ENCODE measurements at places on chromosomes 4 and X.

- no peak for DNase-seq
Measured at GRCh38 chr4:140818433-140818832, 62.2 kb upstream of the TBC1D9 start.

- DNase-seq: no peak
Measured at GRCh38 chr4:26060286-26060685, 146.3 kb downstream of the SMIM20 start.

- no peak for DNase-seq
Measured at GRCh38 chr4:140719686-140720085, 36.5 kb downstream of the TBC1D9 start.

GRCh38 chr4:98493296-98493695 lies 165.1 kb downstream of the TSPAN5 start:
- no peak for DNase-seq

- DNase-seq: peak; percentile 43
Measured at GRCh38 chr4:118281611-118282442, 71.0 kb downstream of the PRSS12 start.

GRCh38 chr4:37160653-37161052 lies 83.9 kb upstream of the NWD2 start:
- no peak for DNase-seq

- DNase-seq: no peak
Measured at GRCh38 chr4:74266081-74266480, 42.2 kb upstream of the EPGN start.

GRCh38 chr4:181685461-181685860 lies 557.7 kb upstream of the TENM3 start:
- peak; percentile 37 for DNase-seq

GRCh38 chr4:118909173-118909956 lies 20.7 kb downstream of the SYNPO2 start:
- DNase-seq: no peak

DNA sequence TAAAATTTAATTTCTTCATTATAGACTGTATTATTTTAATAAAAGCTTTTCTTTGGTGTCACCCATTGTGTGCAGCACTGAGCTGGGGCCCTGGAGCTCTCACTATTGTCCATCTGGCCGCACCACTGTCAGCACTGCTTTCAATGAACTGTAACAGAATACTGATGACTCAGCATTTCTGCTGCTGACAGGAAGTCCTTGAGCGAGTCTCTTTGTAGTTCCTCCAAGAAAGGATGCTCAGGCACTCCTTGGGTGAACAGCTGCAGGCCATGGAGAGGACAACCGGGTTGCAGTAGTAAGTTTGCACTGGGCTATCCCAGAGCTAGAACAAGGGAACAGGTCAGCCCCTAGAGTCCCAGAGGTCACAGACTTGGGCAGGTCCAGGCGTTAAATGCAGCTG lies 81.6 kb downstream of the SORBS2 start:
- DNase-seq: peak; percentile 65

DNA sequence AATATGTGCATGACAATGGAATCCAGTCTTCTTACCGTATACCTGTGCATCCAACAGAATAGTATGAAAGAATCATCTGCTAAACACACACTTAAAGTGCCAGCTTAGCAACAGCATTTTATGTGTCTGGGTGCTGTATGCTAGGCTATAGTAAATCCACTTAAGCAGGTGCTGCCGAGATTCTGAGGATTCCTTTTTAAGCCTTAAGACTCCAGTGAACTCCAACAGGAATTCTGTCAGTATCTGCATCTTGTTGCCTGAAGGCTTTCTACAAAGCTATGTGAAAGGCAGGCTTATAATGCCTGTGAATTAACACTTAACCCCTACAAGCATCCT lies 1076.4 kb upstream of the PABPC4L start:
- no peak for DNase-seq

DNA sequence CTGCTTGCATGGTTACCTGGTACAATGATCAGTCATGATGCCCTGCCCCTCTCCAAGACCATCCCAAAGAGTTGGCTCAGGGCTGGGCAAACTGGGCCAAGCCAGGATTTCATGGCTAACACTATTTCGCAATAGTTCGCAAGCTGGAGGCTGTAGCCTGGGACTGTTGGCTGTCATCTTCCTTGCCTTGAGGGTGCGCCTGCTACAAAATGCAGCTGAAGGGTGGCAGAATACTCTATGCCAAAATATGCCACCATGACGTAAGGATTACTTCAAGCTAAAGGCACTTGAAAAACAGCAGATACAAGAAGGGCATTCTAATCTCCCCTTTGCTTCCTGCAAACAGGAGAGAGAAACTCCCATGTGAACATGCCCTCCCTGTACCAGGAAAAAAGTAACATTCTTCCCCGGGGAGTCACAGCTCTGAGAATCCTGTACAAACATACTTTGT lies 21.0 kb downstream of the SAT1 start:
- peak; percentile 73 for DNase-seq

DNA sequence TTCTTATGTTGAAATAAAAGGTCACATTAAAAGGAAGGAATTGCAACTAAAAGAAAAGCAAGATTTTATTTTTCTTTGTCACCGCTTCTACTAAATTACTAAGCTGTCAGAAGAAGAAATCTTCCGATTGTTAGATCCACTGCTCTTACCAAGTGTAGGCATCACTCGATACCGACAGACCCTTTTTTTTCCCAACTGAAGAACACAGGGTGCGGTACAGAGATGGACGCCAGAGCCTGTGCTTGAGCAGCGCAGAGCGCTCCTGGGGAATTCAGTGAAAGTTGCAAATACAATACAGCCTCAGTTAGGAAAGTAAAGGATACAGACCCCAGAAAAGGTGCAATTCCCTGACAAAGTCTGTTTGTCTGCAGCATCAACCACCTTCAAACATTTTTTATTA lies 94.9 kb upstream of the WDR17 start:
- DNase-seq: no peak

DNA sequence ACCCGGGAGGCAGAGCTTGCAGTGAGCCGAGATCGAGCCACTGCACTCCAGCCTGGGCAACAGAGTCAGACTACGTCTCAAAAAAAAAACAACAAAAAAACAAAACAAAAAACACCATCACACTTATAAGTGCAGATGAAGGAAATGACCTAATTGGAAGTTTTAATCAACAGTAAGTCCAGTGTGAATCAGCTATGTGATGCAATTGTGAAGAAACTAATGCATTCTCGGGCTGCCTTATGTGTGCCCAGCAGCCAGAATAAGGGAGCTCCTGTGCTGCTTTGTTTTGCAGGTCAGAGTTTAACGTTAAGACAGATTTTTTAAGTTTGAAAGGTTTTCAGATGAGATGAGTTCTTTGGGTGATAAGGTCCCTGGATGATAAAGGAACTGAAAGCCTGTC lies 10.8 kb downstream of the DAPP1 start:
- DNase-seq: no peak

- DNase-seq: no peak
Measured at GRCh38 chrX:150529587-150529986, 38.8 kb upstream of the MTM1 start.

DNA sequence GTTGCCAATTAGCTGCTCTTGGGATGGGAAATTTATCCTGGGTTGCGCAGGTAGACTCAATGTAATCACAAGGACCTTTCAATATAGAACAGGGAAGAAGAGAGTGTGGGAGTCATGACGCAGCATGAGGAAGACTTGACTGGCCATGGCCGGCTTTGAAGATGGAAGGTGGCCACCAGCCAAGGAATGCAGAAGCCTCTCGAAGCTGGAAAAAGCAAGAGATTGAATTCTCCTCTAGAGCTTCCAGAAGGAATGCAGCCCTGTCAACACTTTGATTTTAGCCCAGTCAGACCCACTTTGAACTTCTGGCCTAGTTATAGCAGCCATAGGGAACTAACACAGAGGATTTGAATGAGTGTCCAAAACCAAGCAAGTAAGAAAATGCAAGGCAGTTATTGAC lies 14.7 kb upstream of the SH3KBP1 start:
- DNase-seq: no peak

DNA sequence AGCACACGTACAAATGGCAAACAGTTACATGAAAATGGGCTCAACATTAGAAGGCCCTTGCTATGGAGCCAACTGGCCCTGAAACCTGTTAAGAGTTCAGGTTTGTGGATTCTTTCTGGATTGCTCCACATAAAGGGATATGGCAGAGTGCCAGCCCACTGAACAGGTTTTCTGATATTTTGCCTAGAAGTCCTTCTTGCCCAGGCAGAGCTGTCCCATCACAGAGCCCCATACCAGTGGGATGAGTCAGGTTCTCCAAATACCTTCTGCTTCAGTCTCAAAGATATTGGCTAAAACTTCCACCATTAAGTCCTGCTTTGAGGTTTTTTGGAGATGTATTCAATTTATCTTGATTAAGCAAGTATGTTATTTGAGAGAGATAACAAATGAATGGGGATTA lies 146.8 kb upstream of the IL1RAPL2 start:
- no peak for DNase-seq

GRCh38 chr4:26701786-26702227 lies 117.9 kb downstream of the TBC1D19 start:
- DNase-seq: peak; percentile 24

- no peak for DNase-seq
Measured at GRCh38 chr4:159607809-159608208, 504.9 kb downstream of the RAPGEF2 start.

DNA sequence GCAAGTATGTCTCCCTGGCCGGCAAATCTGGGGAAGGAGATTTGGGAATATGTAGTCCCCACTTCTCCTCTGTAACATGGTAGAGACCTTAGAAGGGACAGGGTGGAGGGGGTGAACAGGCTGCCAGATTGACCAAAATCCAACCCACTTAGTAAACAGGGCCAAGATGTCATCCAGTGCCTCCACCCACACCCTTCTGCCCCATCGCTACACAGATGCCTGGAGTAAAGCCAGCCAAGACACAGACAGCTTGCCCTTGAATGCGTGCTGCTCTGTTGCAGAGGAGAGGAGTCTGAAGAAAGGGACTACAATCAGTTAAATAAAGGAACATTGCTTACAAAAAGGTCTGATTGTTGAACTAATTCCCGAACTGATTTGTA lies 160.1 kb upstream of the LDB2 start:
- no peak for DNase-seq

GRCh38 chrX:19842542-19842941 lies 44.9 kb downstream of the SH3KBP1 start:
- DNase-seq: no peak

DNA sequence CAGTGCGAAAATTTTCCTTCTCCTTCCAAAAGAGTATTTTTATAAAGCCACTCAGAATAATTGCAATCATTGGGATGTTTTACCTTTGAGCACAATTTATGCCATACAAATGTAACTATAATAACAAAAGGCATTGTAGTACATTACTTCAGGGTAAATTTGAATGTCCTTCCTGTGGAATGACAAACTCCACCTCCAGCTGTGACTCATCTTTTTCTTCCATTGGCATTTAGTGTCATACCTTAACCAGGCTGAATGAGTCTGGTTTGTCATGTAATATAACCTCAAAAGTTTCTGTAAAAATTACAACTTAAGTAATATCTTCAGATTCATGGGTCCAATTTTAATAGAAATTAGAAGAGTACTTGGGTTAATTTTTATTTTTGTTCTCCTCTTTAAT lies 93.3 kb downstream of the TMEM47 start:
- no peak for DNase-seq

DNA sequence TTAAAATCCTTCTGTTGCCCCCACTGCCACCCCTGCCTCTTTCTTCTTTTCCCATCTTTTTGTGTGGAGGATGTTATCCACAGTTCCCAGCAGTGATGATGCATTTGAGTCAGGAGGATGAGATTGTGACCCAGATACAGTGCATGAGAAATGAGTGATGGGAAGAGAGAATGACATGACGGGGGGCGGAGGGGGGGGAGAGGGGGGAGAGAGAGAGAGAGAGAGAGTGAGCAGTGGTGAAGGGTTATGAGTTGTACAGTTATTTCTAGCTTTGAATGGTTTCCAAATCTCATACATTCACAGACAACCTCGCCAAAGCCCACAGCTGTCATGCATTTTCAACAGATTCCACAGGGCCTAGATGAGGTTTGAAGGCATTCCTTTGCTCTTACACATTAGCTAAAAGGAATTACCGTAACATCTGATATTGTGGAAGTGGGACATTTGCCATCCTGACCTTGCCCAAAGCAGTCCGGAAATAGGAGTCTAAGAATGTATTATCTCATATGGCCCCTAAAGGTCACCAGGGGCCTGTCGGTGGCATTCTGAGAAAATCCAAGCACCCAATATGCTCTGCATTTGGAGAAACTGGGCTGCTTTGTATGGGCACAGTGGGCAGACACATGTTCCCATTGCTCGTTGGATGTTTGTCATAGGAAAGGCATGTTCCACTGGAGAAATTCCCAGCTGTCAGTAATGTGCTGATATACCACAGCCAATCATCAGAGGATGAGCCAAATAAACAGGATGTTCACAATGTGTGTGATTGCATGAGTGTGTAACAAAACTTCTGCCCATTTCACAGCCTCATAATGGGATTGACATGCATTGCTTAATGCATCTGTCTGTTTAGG lies 435.8 kb downstream of the SPRY1 start:
- DNase-seq: peak; percentile 97

DNA sequence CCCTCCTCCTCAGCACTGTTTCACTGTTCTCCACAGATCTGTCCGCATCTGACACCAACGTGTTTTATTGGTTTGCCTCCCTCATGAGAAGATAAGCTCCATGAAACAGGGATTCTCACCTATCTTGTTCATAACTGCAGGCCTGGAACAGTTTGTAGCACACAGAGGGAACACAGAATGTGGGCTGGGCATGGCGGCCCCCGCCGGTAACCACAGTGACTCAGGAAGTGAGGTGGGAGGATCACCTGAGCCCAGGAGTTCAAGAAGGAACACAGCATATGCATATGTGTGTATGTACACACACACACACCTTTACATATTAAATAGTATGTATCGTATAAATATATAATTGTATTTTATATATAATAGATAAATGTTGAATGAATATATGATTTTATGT lies 168.6 kb downstream of the AFAP1 start:
- no peak for DNase-seq

GRCh38 chr4:98720871-98721480 lies 62.6 kb upstream of the TSPAN5 start:
- DNase-seq: no peak

GRCh38 chr4:13367691-13368090 lies 116.4 kb downstream of the RAB28 start:
- DNase-seq: no peak

DNA sequence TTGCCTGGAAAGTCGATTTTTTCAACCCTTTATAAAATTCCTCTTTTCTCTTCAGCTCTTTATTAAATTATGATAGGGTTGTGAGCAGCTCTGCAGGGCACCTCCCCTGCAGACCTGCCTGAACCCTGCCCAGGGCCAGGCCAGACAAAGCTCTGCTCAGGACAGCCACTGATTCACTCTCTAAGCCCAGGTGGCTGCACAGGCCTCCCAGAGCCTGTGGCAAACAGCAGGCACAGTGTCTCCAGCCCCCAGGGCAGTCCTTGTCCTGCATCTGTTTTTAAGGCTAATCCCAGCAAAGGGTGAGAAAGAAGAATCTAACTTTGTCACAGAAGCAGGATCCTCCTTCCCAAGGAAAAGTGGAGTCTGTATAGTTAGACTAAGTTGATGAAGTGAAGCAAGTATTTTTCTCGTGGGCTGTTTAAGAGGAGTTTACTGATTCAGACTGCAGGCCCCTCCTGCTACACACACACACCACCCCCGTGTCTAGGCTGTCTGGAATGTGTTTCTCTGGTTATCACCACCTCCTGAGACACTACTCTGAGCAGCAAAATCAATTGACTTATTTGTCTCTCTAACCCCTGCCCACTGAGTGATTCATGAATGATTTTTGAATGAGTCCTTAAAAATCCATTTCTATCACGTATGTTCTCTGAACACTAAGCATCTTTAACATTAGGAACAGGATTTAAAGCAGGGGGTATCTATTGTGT lies 101.7 kb downstream of the CHIC2 start:
- DNase-seq: no peak

- no peak for DNase-seq
Measured at GRCh38 chrX:96379951-96380350, 304.7 kb upstream of the DIAPH2 start.

All from H4 (cell line).